Stimulated activated CD8-positive, alpha-beta memory T cell treated with anti-CD3 and anti-CD28 coated beads, Interleukin-4, amount 100 ng/mL, for 1 hour (primary cell): ENCODE measurements at places on chromosomes 5 and 9.

GRCh38 chr5:142901476-142902185 is 131.5 kb downstream of the ARHGAP26 start:
- no peak for DNase-seq

DNA sequence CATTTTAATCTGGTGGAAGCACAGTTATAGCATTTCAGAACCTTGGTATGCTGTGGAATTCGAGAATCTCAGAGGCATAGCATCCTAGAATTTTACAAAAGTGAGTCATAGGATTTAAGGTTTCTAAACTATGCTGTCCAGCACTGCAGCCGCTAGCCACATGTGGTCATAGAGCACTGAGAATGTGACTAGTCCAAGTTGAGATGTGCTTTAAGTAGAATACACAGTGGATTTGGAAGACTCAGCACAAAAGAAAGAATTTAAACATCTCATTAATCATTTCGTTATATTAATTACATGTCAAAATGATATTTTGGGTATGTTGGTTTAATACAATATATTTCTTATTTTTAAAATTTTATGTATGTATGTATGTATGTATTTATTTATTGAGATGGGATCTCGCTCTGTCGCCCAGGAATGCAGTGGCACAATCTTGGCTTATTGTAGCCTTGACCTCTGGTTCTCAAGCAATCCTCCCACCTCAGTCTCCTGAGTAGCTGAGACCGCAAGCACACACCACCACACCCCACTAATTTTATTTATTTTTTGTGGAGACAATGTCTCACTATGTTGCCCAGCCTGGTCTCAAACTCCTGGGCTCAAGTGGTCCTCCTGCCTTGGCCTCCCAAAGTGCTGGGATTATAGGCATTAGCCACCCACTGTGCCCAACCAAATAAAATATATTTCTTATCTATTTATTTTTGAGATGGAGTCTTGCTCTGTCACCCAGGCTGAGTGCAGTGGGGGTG is 20.4 kb upstream of the RPS14 start:
- no peak for DNase-seq

GRCh38 chr5:92567831-92568450 is 1013.1 kb downstream of the NR2F1-AS1 start:
- no peak for DNase-seq

DNA sequence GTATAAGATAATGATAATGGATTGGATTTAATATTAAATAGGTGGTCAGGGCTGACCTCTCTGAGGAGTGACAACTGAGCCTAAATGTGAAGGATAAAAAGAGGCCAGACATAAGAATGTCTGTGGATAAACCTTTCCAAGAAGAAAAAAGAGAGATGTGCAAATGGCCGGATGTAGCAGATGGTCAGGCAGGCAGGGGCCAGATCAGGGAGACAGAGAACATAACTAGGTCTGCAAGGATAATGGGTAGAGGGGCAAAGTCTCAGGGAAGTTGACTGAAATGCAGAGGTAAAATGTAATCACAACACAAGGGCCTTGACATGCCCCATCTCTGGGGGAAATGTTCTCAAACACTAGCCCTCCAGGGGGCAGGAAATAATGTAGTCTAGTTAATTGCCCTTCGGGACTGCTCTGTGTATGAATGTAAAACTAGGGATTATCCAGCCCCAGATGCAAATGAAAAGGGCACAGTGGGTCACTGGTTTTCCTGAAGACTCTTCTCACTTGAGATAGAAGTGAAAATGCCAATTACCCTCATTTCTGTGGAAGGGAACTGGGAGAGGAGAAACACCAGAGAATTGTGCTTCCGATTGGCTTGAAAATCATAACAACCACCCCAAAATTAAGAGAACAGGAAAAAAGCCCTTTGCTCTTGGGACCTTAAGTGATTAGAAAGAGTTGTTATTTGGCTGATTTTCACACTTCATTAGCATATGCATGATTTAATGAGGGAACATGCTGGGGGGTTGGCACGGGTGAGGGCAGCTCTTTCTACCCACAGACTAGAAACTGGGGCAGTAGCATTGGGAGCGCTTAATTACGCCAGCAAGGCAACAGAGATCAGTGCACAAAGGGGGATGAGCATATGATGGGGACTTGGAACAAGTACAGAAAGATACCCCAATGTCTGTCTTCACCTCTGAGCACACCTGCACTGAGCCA is 88.6 kb downstream of the PPP2R2B start:
- no peak for DNase-seq

GRCh38 chr9:120368799-120369198 is 211.2 kb downstream of the CDK5RAP2 start:
- no peak for DNase-seq

GRCh38 chr5:87900419-87900818 is 368.2 kb downstream of the TMEM161B start:
- DNase-seq, result no peak

DNA sequence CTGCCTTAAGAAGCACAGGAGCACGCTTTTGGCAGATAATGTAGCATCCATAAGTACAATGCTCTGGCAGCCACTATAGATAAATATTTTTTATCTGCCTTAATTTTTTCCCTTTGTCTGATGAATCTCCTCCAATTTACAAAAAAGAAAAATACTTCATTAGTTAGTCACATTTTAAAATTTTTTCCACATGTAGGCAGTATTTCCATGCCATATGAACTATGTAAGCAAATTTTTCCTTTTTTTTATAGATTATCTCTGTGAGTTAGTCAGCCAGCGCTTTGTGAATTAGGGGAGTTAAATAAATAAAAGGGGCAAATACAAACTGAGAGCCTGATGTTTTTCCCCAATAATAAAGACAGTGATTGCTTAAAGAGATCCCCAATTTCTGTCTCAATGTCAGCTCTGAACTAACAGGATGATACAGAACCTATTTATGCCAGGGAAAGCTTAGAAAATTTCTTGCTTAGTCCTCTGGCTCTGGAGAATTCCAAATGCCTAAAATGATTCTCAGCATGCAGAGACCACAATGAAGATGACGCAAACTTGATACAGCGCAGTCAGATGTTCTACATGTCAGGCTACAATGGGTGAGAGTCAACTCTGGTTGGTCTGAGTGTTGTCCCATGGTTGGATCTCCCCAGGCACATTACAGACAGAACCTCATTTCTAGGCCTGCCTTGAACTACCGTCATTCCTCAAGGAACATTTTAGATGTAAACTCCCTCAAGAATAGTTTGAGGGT is 390.4 kb upstream of the CDH6 start:
- no peak for DNase-seq

GRCh38 chr9:130150779-130151382 is 21.3 kb upstream of the NCS1 start:
- no peak for DNase-seq

GRCh38 chr5:68381060-68381459 is 165.5 kb downstream of the PIK3R1 start:
- no peak for DNase-seq

- no peak for DNase-seq
Observed at GRCh38 chr9:108443741-108444140, 412.0 kb downstream of the ACTL7B start.

- DNase-seq, result no peak
Observed at GRCh38 chr9:18045326-18045725, 428.6 kb upstream of the ADAMTSL1 start.

DNA sequence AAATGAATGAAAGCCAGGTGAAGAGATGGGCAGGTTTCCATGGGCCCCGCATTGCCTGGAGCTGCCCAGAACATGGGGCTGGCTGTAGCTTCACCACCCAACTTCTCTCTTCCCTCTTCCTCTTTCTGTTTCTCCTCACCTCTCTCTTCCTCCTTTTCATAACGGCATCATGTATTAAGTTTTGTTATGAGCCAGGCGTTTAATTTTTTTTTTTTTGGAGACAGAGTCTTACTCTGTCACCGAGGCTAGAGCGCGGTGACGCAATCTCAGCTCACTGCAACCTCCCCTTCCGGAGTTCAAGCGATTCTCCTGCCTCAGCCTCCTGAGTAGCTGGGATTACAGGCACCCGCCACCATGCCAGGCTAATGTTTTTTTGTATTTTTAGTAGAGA is 13.0 kb upstream of the SPINK4 start:
- no peak for DNase-seq

- DNase-seq, result no peak
Observed at GRCh38 chr5:142181096-142181495, 72.5 kb downstream of the NDFIP1 start.

GRCh38 chr9:94794476-94795167 is 68.1 kb downstream of the AOPEP start:
- DNase-seq, result no peak

DNA sequence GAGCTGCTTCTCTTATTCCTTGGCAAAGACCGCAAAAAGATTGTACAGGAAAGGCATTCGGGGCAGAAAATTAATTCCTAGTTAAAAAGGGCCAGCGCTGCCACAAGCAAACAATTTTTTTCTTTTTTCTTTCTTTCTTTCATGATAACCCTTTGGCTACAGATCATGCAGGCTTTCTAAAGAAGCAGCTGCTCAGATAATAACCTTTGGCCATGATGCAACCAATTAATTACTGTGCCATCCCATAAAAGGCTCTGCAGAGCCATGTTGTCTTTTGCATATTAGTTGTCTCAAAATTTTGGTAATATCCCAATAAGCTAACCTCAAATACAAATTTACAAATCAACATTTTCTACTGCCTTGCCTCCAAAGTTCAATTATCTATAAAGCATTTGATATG is 758.4 kb upstream of the SEMA6A start:
- no peak for DNase-seq

GRCh38 chr5:40160435-40160834 is 519.3 kb upstream of the PTGER4 start:
- DNase-seq, result no peak
